GDM1 (cell line): ENCODE measurements at places on chromosomes 12 and 14.

GRCh38 chr14:49287004-49287403 is 299.2 kb downstream of the RPS29 start:
- no peak for DNase-seq

- DNase-seq, result no peak
Observed at GRCh38 chr12:117863002-117863709, 105.6 kb downstream of the KSR2 start.

- no peak for DNase-seq
Observed at GRCh38 chr12:101671833-101672232, 25.6 kb upstream of the CHPT1 start.

DNA sequence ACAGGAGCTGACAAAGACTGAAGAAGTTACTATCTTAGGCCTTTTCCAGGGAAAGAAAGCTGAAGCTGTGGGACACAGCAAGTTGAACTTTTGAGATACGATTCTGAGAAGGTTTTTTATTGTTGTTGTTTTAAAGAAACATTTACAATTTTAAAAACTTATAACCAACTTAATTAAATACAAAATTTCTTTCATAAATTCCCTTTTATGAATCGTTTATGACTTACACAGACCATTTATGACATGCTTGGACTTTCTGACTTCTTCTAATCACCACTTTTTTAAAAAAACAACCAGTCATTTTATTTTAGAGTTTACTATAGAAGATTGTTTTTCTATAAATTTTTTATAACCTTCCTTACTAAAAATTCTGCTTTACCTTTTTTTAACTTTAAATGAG is 68.7 kb downstream of the DHRS2 start:
- no peak for DNase-seq

GRCh38 chr12:69872804-69873203 is 47.8 kb downstream of the MYRFL start:
- no peak for DNase-seq

DNA sequence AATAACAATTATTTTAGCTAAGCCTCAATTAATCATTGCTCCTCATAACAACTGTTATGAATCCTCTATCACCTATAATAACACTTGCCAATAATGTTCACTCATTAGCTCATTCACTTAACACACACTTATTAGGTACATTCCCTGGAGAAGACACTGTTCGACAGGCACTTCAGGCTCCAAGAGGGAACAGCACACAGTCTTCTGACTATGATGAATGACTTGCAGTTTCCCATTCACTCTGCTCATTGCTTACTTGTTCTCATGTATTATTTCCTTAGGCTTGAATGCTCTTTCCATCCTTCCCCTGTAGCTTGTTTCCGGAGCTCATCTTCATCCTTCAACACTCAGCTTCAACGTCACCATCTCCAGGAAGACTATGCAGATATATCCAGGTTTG is 437.3 kb downstream of the TMEM132D start:
- DNase-seq, result no peak

- DNase-seq, result peak; percentile 64
Observed at GRCh38 chr14:104932676-104933631, 8.3 kb downstream of the PLD4 start.

GRCh38 chr12:118290130-118290529 is 82.6 kb downstream of the TAOK3 start:
- DNase-seq, result no peak

- DNase-seq, result no peak
Observed at GRCh38 chr14:64400829-64401459, 12.8 kb downstream of the MTHFD1 start.

GRCh38 chr14:95903616-95904107 is 27.0 kb downstream of the TUNAR start:
- DNase-seq, result no peak

DNA sequence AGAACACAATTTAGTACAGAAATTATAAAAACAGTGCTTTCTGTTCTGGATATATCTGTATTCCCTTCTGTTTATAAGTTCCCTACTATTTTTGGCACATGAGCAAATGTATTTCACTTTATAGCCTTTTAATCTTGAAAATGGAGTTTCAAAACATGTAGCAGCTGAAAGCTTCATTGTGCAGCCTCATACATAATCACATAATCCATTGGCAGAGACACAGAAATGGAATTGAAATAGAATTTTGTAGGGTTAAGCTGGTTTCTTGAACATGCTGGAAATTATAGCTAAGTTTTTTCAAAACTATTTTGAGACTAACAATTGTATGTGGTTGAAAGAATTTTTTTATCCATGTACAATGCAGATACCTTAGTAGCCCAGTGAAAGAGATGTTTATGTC is 614.3 kb upstream of the MDGA2 start:
- DNase-seq, result no peak

GRCh38 chr14:72892879-72893635 is 844 bp downstream of the DPF3 start:
- no peak for DNase-seq

DNA sequence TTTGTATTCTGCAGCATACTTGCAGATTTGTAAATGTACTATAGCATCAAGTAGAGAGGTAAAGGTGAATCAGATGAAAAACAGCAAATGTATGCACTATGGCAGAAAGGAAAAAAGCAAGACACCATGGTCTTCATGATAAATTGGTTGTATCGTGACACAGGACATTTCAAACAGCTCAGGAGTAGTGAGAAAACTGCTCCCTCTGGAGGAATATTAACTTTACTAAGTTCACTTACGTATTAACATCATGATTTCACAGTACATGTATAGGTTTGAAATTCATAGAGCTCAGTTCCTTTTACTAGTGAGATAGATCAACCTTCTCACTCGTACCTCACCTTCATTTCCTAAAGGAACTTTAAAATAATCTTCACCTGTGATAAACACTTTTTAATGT is 6.5 kb downstream of the MBIP start:
- DNase-seq, result no peak
